ENCODE measurements at places on chromosomes 4 and X.

DNA sequence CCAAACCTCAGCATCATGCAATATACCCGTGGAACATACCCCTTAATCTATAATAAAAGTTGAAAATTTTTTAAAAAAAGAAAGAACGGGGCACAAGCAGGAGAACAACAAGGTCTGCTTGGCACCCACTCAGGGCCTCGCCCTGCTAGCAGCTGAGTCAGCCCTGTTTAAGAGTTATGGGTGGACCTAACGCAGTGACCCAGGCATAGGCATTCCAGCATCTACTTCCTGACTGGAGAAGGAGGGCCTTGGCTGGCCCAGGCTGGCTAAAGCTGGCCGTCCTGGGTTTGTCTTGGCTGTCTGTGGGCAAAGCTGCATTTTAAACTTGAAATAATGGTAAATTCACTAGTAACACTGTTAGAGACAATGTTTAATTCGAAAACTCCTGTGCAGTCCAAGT is 236.7 kb upstream of the PGRMC2 start:
- H3K4me1 ChIP-seq, result peaks cover 8% of the 10 kb centered on the region
- H3K36me3 ChIP-seq, result no peaks in the 10 kb centered on the region
- DNase-seq, result no peak
- no peak overlapping the region for H3K4me3 ChIP-seq
- peaks cover 5% of the 10 kb centered on the region for H3K27me3 ChIP-seq
- H3K27ac ChIP-seq, result no peak overlapping the region

- no peaks in the 10 kb centered on the region for H3K36me3 ChIP-seq
- H3K4me1 ChIP-seq, result no peaks in the 10 kb centered on the region
- no peaks in the 10 kb centered on the region for H3K27me3 ChIP-seq
- no peak for DNase-seq
- no peak overlapping the region for H3K4me3 ChIP-seq
- no peak overlapping the region for H3K27ac ChIP-seq
These were observed 1757.6 kb downstream of the ARAP2 start for GRCh38 chr4:34486461-34487363.

DNA sequence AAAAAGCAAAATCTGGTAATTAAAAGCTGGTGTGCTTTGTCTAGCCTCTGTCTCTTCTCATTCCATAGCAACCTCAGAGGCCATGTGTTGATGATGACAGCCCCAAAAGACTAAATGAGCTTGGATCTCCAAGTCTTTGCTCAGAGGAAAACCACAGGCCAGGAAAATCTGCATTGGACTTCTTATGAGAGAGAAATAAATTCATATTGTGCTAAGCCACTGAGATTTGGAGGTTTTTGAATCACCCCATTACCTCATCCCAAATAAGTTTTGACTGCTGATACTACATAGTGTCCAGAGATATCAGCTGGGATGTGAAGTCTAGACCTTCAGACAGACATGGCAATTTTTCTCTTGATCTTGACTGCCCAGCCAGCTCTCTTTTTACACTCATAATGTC is 178.6 kb upstream of the DIPK2B start:
- H3K4me1 ChIP-seq, result no peaks in the 10 kb centered on the region
- H3K27me3 ChIP-seq, result peaks cover 2% of the 10 kb centered on the region
- H3K4me3 ChIP-seq, result no peak overlapping the region
- no peak for DNase-seq
- H3K27ac ChIP-seq, result no peak overlapping the region

GRCh38 chrX:71563921-71564320 is 14.3 kb upstream of the GCNA start:
- H3K36me3 ChIP-seq, result peaks cover 49% of the 10 kb centered on the region
- H3K27me3 ChIP-seq, result no peaks in the 10 kb centered on the region
- H3K4me1 ChIP-seq, result peaks cover 6% of the 10 kb centered on the region
- DNase-seq, result no peak
- no peak overlapping the region for H3K27ac ChIP-seq
- H3K4me3 ChIP-seq, result no peak overlapping the region

GRCh38 chrX:56572975-56573374 is 9.5 kb downstream of the UBQLN2 start:
- no peak overlapping the region for H3K4me3 ChIP-seq
- H3K27me3 ChIP-seq, result no peaks in the 10 kb centered on the region
- peaks cover 54% of the 10 kb centered on the region for H3K36me3 ChIP-seq
- no peak for DNase-seq

All from activated T-helper 1 cell treated with anti-CD3 and anti-CD28 coated beads, Interleukin-12 subunit alpha, Interleukin-12 subunit beta, Interleukin-2, Interleukin-4 antibody, amounts not matched to agents 30 ng/mL and 10 ng/mL and 1 ng/mL, durations not matched to agents 14 hours and 24 hours and 36 hours (primary cell).